ENCODE measurements at places on chromosomes 11 and 22.

- peak; percentile 47 for DNase-seq
These were observed 10.4 kb downstream of the OR51B4 start for GRCh38 chr11:5291207-5291838.

DNA sequence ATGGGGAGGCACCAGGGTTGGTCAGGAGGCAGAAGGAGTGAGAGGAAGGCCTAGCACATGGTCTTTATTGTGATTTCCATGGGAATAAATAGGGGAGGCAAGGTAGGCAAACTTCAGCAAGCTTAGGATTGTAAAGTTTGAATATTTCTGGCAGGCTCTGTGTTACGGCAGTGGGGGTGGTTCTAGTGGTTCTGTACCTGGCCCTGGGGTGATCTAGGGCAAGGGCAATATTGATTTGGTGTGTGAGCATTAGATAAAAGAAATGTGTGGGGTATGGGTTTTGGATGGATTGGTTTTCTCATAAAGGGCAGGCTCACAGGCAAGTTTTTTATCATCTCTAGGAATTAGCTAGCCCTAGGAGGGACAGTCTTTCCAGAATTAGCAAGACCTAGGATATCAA is 584.0 kb downstream of the OPCML start:
- DNase-seq, result no peak

DNA sequence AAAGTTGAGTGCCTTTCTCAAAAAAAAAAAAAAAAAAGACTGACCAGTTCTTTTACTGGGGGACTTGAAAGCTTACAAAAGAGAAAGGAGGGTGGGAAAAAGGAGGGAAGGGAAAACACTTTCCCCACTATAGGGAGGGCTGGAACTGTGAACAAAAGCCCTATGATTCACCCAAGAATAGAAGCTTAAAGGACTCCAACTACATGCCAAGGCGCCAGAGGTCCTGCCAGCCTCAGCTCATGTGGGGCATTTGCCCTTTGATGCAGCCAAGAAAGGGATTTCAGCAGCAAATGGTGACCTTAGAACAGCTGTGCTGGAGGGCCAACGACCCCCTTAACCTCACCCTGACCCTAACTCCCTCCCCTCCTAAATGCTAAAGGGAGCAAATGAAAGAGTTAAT is 160.0 kb downstream of the NTM start:
- DNase-seq, result no peak

DNA sequence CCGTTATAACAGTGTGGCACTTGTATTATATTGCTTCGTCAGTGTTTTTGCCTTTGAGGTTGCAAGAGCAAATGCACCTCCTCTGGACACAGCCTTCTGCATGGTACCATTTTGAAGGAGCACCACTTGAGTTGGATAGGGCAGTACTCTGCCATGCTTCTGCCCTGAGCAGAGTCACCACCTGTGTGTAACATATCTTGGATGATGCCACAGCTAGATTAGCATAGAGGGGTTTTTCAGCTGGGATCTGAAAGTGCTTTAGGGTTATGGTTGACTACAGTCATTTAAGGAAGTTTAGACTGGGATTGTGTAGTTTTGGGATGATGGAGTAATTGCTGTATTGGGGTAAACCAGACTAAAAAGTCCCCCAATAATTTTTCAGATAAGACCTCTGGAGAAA is 78.8 kb downstream of the PPP6R3 start:
- DNase-seq, result no peak

DNA sequence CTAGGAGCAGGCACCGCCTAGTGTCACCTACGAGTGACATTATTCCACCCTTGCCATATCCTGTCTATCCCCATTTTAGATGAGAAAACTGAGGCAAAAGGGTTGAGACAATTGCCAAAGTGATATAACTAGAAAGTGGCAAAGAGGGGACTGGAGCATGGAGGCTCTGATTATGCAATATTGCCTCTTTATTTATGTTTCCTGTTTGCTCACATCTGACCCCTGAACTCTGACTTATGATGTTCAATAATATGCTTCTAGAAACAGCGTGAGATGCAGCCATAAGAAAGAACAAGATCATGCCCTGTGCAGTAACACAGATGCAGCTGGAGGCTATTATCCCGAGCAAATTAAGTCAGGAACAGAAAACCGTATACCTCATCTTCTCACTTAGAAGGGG is 7.7 kb downstream of the ELF5 start:
- DNase-seq, result no peak

GRCh38 chr11:123168241-123168640 is 26.8 kb downstream of the CLMP start:
- no peak for DNase-seq

DNA sequence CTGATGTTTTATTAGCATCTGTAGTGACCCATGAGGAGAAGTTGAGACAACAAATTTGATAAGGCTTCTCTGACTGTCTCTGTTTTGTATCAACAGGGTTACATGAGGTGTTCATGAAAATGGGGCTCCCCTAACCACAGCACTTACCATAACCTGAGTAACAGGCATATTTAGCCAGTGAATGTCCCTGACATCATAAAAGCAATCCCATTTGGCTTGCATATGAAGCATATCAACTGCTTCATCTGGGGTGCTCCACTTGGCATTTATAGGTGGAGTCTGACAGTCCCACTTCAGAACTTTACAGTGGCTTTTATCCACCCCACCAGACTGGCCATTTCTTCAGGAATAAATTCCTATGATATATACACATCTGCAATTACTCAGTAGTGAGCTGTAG is 257.6 kb downstream of the LUZP2 start:
- no peak for DNase-seq

GRCh38 chr11:72014761-72015320 is 16.1 kb downstream of the IL18BP start:
- DNase-seq, result no peak

- no peak for DNase-seq
These were observed 189.3 kb downstream of the FAT3 start for GRCh38 chr11:92413757-92414513.

- DNase-seq, result no peak
These were observed 267.5 kb downstream of the TTC28 start for GRCh38 chr22:28412109-28412508.

DNA sequence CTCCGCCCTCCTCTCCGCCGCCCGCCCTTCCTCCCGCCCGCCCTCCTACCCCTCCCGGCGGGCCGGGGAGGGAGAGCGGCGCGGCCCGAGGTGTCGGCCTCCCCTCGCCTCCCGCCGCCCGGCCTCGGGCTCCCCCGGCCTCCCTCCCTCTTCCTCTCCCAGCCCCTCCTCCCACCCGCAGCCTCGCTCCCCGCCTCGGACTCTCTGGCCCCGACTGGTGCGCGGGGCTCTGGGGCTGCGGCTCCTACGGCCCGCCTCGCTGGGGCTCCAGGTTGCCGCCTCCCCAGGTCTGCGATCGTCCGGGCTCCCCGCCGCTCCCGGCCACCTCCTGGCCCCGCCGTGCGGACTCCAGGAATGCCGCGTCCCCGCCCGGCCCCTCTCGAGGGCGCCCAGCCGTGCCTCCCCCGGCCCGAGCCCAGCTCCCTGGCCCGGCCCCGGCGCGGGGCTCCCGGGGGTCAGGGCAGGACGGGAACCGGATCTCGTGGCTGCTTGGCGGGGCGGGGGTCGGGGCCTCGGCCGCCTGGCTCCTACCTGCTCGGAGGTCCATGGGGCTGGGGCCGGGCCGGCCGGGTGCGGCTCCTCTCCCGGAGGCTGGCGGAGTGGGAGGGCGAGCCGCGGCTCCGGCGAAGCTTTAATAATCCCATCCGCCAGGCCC is at the start of gene CLCF1:
Gene CLCF1 (minus strand): TSS at position 606 of the 655 bp plus-strand sequence. CDS start 59 bp downstream, at position 547.
- no peak for DNase-seq
